Endodermal cell (in vitro differentiated cells): ENCODE measurements at places on chromosomes 2 and 18. TPM values are rescaled to one million over a fixed set of nuclear protein-coding genes. Genes with fewer than 3 reads are reported as not detected.

- no peak overlapping the region for H3K27ac ChIP-seq
- H3K36me3 ChIP-seq: no peaks in the 10 kb centered on the region
- no peak for DNase-seq
- H3K4me3 ChIP-seq: no peak overlapping the region
- H3K4me1 ChIP-seq: peaks cover 3% of the 10 kb centered on the region
- no peaks in the 10 kb centered on the region for H3K27me3 ChIP-seq
These were observed 33.5 kb downstream of the PDE1A start for GRCh38 chr2:182393270-182393760.

DNA sequence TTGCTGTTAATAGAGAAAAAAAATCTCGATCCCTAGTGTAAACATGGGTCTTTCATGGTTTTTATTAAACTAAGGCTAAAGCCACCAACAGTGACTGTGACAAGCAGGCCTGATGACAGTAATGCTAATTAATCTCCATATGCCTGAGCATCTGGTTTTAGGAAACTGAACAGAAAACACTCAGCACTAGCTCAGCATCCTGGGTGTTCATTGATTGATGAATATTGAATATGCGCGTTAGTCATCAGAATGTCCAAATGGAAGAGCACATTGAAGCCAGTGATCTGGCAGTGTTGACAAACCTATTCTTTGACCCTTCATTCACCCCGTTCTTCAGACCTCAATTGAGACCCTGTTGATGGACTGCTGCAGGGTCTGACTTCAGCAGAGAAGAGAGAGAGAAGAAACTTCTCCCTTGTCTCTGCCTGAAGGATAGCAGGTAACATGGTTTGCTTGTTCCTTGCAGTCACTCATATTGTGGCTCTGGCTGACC is 283.8 kb downstream of the RDH14 start:
- H3K27me3 ChIP-seq: no peaks in the 10 kb centered on the region
- DNase-seq: no peak
- H3K36me3 ChIP-seq: no peaks in the 10 kb centered on the region
- no peak overlapping the region for H3K27ac ChIP-seq
- no peak overlapping the region for H3K4me3 ChIP-seq

- no peak overlapping the region for H3K4me3 ChIP-seq
- DNase-seq: no peak
- no peak overlapping the region for H3K27ac ChIP-seq
These were observed 58.8 kb downstream of the TBR1 start for GRCh38 chr2:161474920-161475319.

- H3K4me3 ChIP-seq: no peak overlapping the region
- DNase-seq: no peak
- H3K27me3 ChIP-seq: peaks cover 5% of the 10 kb centered on the region
These were observed 16.5 kb upstream of the ACSL3 start for GRCh38 chr2:222844323-222844722.

Gene RNF25
- total RNA-seq: 19.0 to 24.5 TPM (median 21.6 TPM) in 3 replicates

Gene ANKRD30BL
- total RNA-seq: not detected in 3 replicates

Gene EDAR
- total RNA-seq: not detected in 3 replicates
